Effector CD4-positive, alpha-beta T cell (primary cell): ENCODE measurements at places on chromosomes 5 and 9.
A peak's percentile ranks its signal among the peaks of the same experiment; 100 is the strongest.

DNA sequence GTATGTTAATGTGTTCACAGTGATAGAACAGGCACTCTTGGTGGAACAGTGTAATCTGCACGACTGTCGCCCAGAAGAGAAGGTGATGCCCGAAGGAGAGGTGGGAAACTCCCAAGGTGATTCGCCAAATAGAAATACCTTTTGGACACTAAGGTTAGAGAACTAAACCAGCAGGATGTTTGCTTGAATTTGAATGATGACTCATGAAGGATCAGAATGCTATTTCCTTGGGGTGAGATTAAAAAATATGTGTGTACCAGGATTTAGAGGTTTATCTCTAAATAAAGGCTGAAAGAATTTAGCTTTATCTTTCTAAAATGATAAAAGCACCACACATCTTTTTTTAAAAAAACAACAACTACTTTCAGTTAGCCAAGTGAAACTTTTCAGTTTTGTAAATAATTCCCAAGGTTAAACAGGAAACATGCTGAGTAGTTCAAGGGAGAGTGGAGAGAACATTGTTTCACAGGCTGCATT lies 297.4 kb upstream of the TAS2R1 start:
- no peak for DNase-seq

- no peak for DNase-seq
Observed at GRCh38 chr5:11903614-11904264, 507 bp downstream of the CTNND2 start.

GRCh38 chr5:22844155-22844554 lies 9.0 kb downstream of the CDH12 start:
- DNase-seq = no peak

- no peak for DNase-seq
Observed at GRCh38 chr9:13816837-13817236, 497.1 kb downstream of the NFIB start.

DNA sequence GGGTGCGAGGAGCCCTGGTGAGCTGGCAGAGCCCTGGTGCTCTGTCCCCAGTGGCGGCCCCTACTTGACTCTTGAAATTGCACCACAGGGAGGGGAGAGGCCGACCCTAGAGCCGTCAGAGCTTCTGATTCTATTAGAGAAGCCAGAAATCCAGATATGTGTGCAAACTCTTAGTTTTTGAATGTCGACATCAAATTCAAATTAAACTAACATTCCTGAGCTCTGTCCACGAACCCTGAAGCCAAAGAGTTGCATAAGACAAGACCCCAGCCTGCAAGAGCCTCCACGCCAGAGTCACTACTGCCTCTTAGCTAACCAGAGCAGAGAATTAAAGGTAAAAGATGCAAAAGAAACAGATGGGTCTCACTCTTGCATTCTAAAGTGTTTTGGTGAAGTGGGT lies 29.8 kb upstream of the MSX2 start:
- DNase-seq = no peak

- DNase-seq = no peak
Observed at GRCh38 chr5:25362799-25363198, 718.0 kb upstream of the CDH10 start.

DNA sequence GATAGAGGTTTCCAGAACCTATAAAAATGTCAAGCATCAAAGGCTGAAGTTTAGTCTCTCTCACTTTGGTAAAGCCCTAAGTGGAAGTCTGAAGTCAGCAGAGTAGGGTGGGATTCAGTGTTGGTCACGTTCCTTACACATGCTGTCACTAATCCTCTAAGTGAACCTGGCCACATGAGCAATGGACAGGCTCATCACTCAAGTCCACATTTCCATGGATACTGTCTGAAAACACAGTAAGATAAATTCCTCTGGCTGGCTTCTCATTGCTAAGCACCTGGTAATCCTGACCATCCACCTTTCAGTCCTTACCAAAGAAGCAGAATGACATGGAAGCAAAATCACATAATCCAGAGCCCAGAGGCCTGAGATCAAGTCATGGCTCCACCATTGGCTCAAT lies 43.8 kb downstream of the GNA14 start:
- no peak for DNase-seq

DNA sequence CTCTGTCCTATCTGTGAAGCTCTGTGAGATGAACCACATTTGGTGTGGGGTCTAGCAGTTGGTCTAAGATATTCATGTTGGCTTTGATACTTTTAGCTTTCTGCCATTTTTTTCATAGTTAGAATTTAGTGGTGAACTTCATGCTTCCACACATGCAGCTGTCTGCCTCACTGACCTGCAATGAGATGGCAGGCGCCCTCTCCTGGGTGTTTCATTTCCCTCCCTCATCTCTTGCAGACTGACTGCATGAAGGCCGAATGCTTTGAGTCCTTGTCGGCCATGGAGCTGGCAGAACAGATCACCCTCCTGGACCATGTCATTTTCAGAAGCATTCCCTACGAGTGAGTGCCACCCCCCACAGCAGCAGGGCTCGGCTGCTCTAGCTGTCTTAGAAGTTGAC lies 26.1 kb upstream of the CKMT2 start:
- DNase-seq = no peak

DNA sequence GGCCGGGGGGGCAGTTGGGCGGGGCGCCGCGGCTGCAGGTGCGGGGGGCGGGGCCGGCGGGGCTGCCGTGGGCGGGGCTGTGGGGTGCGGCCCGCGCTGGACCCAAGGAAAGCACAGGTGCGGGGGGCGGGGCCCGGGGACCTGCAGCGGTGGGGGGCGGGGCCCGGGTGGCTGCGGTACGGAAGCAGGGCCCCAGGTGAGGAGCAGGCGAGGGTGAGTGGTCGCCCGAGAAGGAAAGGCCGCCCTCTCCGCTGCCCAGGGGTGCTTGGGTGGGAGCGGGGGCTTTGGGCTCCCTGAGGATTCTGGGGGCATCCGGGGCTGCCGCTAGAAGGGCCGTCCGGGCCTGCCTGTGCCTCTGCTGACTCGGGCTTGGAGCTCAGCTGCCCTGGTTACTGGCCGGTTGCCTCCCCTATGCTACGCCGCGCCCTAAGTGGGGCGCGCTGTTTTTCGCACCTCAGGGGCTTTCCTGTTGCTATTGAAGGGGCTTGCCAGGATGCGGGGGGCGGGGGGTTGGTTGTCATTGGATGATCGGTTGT lies 767 bp downstream of the RALGPS1 start:
- DNase-seq = peak; percentile 46

DNA sequence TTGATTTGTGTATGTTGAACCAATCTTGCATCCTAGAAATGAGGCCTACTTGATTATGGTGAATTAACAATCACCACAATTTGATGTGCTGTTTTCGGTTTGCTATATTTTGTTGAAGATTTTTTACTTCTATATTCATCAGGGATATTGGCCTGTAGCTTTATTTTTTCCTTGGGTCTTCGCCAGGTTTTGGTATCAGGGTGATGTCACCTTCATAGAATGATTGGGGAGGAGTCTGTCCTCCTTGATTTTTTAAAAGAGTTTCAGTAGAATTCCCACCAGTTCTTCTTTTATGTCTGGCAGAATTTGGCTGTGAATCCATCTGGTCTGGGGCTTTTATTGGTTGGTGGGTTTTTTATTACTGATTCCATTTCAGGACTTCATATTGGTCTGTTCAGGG lies 115.2 kb downstream of the CPLANE1 start:
- DNase-seq = no peak

- no peak for DNase-seq
Observed at GRCh38 chr9:18893046-18893445, 140.0 kb downstream of the SAXO1 start.

- DNase-seq = no peak
Observed at GRCh38 chr9:91825422-91825821, 124.6 kb downstream of the ROR2 start.

- DNase-seq = no peak
Observed at GRCh38 chr9:107435415-107435814, 54.2 kb downstream of the KLF4 start.

GRCh38 chr9:130869250-130869649 lies 27.4 kb downstream of the QRFP start:
- DNase-seq = no peak

DNA sequence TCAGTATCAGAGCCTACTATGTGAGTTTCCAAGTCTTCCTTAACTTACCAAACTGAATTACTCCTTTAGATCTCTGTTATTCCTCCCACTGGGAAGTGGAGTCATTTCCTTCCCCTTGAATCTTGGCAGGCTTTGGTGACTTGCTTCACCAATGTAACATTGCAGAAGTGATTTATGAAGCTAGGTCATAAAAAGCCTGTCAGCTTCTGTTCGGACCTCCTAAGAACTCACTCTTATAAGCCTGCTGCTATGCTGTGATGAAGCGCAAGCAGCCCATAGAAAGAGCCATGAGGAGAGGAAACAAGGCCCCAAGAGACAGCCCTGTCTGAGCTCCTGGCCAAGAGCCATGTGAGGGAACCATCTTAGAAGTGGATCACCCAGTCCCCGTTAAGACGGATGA lies 14.2 kb upstream of the FOXB2 start:
- no peak for DNase-seq

DNA sequence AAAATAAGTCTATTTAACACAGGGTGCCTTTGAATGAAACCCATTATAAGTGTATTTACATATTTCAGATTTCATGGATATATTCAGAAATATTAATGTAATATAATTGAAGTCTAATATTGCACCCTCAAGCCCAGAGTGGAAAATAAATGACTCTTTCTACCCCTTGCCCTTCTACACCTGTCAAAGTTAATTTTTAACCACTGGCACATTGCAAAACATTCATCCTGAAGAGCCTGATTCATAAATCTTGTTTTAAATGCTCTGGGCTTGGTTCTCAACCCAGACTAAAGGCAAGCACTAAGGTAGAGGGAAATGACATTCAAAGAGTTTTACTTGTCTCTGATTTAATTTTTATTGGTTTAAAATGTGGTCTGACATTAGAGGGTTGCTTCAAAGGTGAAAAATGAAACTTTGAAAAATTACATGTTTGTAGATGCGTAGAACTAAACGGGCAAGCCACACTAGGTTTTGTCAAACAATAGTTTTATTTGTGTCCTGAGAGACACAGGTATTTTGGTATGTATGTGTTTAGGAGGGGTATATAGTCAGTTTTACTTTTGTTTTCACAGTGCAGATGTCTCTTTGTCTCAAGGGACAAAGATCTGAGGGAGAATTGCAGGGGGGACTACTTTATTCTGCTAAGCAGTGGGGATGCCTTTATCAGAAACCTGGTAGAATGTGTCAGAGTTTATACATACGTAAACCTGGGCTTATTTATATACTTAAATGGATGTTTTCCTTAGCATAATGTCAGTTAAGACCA lies 69.7 kb downstream of the PIK3R1 start:
- no peak for DNase-seq
